ENCODE measurements at places on chromosomes 7 and 10. TPM values are rescaled to one million over a fixed set of nuclear protein-coding genes. Genes with fewer than 3 reads are reported as not detected.

GALNT17 gene
- total RNA-seq, result 4.9 TPM

SLC29A4 gene
- 120 TPM for total RNA-seq

RAB19 gene
- total RNA-seq, result 14.0 TPM

ENTPD1 gene
- not detected for total RNA-seq

GRB10 gene
- total RNA-seq, result 58.4 TPM

DKK1 gene
- total RNA-seq, result 2.5 TPM

CALML5 gene
- total RNA-seq, result not detected

C10orf67 gene
- 0.38 TPM for total RNA-seq

UPF2 gene
- 30.9 TPM for total RNA-seq

Data from progenitor cell of endocrine pancreas (in vitro differentiated cells).